ENCODE measurements at places on chromosomes 2 and 18.

GRCh38 chr2:65153515-65153914 lies 23.6 kb upstream of the RAB1A start:
- no peak for DNase-seq

DNA sequence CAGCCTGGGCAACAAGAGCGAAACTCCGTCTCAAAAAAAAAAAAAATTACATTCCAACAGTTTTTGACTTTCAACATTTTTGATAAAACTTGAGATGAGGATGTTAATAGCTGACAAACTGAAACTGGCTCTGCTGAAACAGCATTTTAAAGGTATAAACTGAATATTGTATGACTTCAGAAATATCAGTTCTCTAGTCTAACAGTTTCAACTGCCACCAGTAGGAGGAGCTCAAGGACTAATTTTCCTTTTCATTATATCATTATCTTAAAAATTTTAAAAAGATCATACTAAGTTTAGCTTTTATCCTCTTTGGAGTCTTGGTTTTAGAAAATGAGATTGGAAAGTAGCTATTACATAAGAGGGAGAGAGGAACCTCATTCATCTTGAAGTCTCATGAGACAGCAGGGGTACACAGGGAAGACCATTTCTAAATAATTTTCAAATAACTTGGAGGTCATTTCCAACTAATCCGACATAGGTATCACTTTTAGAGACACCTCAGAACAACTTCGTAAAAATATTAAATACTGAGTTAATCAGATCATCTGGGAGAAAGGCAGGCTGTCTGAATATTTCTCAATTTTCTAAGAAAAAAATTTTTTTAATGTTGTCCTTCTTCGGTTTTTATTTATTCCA lies 37.6 kb upstream of the MCM6 start:
- DNase-seq = peak; percentile 42

GRCh38 chr18:77068321-77069312 lies 64.0 kb downstream of the MBP start:
- no peak for DNase-seq

- no peak for DNase-seq
Measured at GRCh38 chr2:16716024-16716423, 50.4 kb upstream of the CYRIA start.

DNA sequence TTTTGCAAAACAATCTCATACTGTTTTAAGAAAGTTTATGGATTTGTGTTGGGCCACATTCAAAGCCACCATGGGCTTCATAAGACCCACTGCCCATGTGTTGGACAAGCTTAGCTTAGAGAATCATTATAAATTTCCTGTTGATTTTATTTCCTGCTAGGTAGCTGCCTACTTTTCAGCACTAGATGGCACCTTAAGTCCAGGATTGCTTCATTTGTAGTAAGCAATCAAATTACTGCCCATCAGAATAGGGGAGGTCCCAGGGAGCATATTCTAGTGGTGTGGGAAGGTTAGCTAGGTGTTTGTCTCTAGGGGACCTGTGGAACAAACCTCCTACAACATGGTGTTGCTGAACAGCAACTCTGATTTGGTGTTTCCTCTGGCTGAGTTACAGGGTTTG lies 11.0 kb upstream of the DCDC2C start:
- no peak for DNase-seq

GRCh38 chr2:162007447-162008040 lies 66.5 kb downstream of the DPP4 start:
- DNase-seq = no peak

DNA sequence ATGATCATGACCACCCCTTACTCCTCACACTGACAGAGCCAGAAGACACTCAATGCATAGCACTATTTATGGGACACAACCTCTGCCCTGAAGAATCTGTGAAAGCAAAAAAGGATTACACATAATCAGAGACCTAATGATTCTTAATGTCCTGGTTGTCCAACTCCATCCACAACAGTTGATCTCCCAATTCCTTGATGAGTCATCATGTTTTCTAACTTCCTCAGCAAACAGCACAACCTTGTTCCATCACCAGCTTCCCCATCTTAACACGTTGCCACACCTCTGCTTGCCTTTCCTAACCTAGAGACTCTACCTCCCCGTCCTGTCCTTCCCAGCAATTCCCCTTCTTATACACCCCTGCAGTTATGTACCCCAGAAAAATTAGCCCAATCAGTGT lies 13.2 kb upstream of the MARCHF4 start:
- no peak for DNase-seq

DNA sequence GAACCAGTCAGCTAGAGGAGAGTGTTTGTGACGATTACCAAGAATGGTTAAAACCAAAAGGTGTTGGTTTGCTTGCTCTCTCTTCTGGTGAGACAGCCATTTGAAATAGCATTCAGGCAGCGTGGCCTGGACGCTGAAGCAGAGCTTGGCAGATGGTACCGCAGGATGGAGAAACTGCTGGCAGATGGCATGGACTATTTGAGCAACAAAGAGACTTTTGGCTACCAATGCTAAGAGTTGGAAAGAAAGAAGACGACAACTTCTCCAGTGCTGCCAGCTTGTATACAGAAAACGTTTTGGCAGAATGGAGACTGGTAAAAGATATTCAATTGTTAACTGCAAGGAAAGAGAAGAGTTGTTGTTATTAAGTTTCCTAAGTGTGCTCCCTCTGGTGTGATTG lies 315.0 kb downstream of the PARD3B start:
- no peak for DNase-seq

DNA sequence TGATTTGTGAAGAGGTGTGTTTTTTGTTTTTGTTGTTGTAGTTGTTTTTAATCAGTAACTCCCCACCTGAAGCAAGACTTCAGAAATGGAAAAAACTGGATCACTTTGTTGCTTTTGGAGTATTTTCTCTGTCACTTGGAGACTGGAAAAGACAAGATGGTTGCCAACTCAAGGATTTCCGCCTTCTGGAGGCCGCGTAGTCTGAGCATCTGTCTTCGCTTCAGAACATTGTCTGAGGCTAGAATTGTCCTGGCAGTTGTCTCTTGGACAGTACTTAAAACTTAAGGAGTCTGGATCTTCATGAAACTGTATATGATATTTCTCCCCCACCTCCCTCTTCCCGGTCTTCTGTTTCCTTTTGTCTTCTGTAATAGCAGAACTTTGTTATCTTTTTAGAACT lies 67.7 kb downstream of the ARHGAP28 start:
- no peak for DNase-seq

GRCh38 chr2:20350041-20350712 lies 467 bp downstream of the PUM2 start:
- peak; percentile 67 for DNase-seq

- DNase-seq = no peak
Measured at GRCh38 chr2:181258720-181259119, 198.5 kb upstream of the ITGA4 start.

DNA sequence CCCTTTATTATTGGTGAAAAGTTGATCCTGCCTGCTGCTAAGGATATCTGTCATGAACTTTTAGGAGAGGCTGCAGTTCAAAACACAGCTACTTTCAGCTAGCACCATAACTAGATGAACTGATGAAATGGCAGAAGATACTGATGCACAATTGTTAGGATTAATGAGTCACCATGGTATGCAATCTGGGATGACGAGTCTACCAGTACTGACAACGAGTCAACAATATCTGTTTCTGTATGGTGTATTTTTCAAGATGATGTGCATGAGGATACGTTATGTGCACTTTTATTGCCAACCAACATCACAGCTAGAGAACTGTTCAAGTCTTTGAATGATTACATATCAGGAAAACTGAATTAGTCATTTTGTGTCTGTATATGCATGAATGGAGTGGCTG lies 68.7 kb downstream of the NETO1 start:
- DNase-seq = no peak

GRCh38 chr2:240905176-240905781 lies 857 bp upstream of the CROCC2 start:
- no peak for DNase-seq

DNA sequence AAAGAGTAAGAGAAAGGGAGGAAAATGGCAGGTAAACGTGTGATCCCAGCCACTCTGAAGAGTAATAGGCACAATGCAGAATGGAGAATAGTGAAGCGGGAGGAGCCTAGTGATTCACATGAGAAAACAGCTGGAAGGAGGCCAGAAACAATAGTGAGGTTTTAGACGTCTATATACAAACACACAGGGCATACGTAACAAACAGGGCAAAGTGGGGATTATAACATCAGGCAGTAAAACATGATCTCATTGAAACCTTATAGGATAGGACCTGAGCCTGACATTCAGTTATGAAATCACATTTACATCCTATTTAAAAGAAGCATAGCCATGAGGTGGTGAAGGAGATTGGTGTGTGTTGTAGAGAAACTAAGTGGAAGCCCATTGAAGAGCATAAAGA lies 33.0 kb upstream of the GATA6 start:
- DNase-seq = peak; percentile 19

- no peak for DNase-seq
Measured at GRCh38 chr2:108640731-108641130, 78.6 kb upstream of the RANBP2 start.

- no peak for DNase-seq
Measured at GRCh38 chr18:47772374-47773248, 157.8 kb downstream of the SMAD2 start.

DNA sequence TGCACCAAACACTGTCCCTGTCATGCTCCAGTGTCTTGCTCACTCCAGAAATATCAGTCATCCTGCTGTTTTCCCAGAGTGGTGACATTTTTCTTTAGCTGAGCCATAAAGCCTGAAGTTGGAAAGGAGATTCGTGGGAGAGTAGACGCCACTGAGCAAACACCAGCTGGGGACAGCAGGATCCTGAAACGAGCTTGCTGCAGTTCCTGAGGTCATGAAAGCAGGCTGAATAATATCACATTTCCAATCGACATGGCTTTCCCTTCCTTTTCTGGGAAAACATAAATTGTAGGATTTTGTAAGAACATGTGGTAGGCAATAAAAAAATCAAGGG lies 276.4 kb downstream of the CDCA7 start:
- peak; percentile 80 for DNase-seq

- DNase-seq = peak; percentile 59
Measured at GRCh38 chr18:21194871-21195771, 46.9 kb upstream of the GREB1L start.

GRCh38 chr2:236805800-236806531 lies 236.3 kb downstream of the ACKR3 start:
- DNase-seq = no peak

- no peak for DNase-seq
Measured at GRCh38 chr2:289362-290089, 1.6 kb upstream of the ALKAL2 start.

- no peak for DNase-seq
Measured at GRCh38 chr2:226860087-226860486, 24.2 kb downstream of the RHBDD1 start.

DNA sequence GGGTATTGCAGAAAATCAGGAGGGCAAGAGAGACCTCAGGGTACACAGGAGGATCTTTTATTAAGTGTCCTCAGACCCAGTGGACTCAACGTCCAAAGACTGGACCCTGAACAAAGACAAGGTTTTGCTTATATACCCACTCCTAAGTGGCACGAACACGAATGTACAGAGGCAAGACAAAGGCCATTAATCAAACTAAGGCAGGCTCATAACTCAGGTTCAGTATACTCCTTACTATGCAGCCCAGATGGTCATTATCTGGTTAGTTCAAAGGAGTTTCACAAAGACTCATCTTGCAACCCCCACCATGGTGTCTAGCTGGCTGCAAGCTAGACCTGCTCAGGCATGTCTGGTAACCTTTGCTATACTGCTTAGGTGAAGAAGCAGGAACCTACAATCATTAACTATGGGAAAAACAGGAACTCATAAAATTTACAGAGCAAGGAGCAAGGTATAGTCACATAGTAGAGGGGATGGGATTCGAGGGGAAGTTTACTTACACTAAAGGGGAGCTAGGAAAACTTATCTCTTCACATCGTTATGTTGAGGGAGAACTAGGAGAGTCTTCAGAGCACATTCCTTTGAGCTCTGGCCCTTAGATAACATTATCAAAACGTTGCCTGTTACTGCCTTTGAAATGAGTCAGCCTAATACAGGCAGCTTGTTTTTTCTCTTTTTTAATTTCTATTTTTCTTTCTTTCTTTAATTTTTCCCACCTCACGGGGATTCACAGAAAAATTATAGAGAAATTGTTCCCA lies 33.9 kb downstream of the SLC4A3 start:
- DNase-seq = no peak

- no peak for DNase-seq
Measured at GRCh38 chr2:21944536-21944935, 820.8 kb downstream of the TDRD15 start.

GRCh38 chr18:3057526-3057925 lies 44.6 kb upstream of the LPIN2 start:
- DNase-seq = no peak

DNA sequence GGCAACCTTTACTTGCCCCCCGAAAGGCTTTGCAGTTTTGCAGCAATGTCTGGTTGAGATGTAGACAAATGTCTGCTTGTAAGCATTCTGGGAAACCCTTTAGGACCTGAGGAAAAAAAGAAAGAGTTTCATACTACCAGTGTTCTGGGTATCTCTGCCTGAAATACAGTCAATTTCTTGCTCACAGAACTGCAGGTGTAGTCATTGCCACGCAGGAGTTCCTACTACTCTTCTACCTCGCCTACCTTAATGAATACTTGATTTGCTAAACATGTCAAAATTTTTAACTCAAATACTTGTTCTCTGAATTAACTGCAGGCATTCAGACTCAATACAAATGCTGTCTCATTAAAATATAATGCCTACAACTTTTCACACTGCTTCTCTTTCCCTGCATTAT lies 56.4 kb downstream of the GCA start:
- DNase-seq = no peak

DNA sequence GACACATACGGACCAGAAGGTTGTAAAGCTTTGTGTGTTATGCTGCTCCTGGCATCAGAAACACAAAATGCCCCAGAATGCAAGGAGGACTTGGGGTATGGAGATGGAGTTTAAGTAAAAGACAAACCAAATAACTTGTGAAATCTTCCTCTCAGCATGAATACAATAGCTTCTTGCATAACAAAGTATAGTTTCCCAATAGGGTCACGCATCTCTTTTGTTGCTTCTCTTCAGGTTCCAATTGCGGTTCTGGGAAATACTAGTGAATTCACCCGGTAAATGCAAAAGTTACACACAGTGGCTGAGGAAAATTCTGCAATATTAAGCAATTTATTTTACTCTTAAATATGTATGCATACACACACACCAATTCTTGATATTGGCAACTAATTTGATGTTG lies 339.2 kb upstream of the EPHA4 start:
- no peak for DNase-seq

- peak; percentile 3 for DNase-seq
Measured at GRCh38 chr2:196925051-196925767, 1.3 kb downstream of the PGAP1 start.

DNA sequence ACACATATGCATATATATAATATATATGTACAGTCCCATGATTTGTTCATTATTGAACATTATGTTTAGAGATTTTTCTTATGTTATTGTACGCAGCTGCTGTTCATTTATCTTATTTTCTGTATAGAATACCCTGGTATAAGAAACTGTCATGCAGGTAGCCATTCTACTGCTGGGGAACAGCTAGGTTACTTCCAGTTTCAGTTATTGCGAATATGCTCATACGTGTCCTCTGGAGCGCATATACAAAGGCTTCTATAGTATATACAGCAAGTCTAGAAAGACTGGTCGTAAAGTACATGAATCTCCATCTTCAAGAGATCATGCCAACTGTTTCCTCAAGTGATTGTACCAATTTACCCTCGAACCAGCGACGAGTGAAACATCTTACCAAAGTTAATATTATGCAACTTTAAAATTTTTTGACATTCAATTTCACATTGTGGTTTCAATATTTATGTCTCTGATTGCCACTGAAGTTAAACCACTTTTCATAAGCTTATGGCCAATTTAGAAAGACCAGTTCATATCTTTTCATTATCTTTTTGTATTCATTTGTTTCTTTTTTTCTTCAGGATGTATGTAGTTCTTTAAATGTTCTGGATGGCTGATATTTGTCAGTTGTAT lies 53.5 kb downstream of the RDH14 start:
- no peak for DNase-seq

GRCh38 chr2:207952564-207953345 lies 72.6 kb downstream of the PLEKHM3 start:
- DNase-seq = no peak
